ENCODE measurements at places on chromosomes 1 and 21. TPM values are rescaled to one million over a fixed set of nuclear protein-coding genes. Genes with fewer than 3 reads are reported as not detected.

SPRTN gene
- total RNA-seq = 15.7 TPM

PROK1 gene
- not detected for total RNA-seq

CD84 gene
- total RNA-seq = not detected

HSD3B1 gene
- total RNA-seq = not detected

TNFRSF9 gene
- not detected for total RNA-seq

DNA sequence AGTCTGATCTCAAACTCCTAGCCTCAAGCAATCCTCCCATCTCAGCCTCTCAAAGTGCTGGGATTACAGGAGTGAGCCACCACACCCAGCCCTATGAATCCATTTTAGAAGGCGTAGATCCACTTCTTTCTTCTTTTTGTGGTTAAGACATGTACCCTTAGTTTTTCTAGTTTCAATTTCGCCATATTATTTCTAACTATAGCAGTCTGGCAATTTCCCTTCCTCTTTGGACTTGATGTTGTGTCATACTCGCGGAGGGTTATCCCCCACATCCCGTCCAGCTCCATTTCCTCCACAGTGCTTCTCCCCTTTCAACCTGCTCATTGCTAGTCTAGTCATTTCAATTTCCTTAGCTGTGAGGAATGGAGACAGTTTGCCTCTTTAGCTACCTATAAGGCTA lies 5.2 kb upstream of the LRRC8D start:
- H3K27ac ChIP-seq = no peak overlapping the region
- H3K4me3 ChIP-seq = no peak overlapping the region
- no peaks in the 10 kb centered on the region for H3K36me3 ChIP-seq

DNA sequence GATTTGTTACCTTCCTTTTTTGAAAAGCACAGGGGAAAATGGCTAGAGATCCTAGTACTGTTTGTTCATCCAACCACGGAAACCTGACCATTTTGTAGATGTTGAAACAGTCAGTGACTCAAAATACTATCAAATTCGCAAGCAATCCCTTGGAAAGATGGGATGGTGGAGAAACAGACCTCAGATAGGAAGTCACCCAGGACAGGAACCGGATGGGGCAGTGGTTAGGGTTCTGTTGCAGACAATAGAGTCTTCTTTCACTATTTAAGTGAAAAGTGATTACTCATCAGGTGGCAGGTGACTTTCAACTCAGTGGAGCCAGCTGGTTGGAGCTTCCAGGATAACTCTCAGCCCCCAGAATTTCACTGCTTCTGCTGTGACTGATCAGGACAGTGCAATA lies 17.0 kb downstream of the LHX4 start:
- no peak overlapping the region for H3K4me3 ChIP-seq
- H3K27me3 ChIP-seq = no peaks in the 10 kb centered on the region
- no peak for DNase-seq
- peaks cover 33% of the 10 kb centered on the region for H3K4me1 ChIP-seq
- no peak overlapping the region for H3K27ac ChIP-seq

GRCh38 chr1:118486199-118486598 lies 301.2 kb upstream of the SPAG17 start:
- H3K4me1 ChIP-seq = peaks cover 42% of the 10 kb centered on the region
- H3K27me3 ChIP-seq = no peaks in the 10 kb centered on the region
- no peak overlapping the region for H3K4me3 ChIP-seq
- H3K36me3 ChIP-seq = no peaks in the 10 kb centered on the region
- peak; percentile 11 for DNase-seq

- no peaks in the 10 kb centered on the region for H3K36me3 ChIP-seq
- no peak overlapping the region for H3K27ac ChIP-seq
These were observed 25.2 kb downstream of the HTR6 start for GRCh38 chr1:19689856-19690255.

DNA sequence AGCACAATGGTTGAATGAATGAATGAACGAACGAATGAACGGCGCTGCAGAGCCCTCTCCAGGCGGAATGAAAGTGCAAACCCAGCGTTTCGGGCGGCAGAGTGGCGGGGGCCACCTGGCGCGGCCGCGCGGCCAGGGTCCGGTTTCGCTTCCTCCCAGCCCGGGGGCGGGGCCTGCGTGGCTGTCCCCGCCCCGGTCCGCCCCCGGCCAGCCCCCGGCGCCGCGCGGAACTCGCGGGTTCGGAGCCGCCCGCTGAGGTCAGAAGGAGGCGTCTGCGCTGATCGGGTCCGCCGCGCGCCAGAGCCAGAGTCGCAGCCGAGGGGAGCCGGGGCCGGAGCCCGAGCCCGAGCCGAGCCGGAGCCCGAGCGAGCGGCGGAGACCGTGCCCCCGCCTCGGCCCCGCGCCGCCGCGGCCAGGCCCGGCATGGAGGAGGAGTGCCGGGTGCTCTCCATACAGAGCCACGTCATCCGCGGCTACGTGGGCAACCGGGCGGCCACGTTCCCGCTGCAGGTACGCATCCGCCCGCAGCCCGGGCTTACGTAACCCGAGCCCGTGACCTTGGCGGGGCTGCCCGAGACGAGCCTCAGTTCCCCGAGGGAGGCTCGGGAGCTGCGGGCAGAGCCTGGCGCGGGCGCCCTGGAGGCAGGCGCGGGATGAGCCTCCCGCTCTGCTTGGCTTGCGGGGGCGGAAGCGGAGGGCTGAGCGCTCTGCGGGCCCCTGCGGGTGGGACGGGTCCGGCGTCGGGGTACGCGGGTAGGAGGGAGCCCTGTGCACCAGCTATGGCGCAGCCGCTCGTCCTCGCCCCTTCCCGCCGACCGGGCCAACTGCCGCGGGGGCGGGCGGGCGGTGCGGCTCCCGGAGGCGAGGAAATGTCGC lies at the start of gene PDXK:
Gene PDXK (plus strand): TSS at position 258 of the 876 bp plus-strand sequence. CDS start 166 bp downstream, at position 424.
- H3K27ac ChIP-seq = no peak within 1 kb of the TSS
- H3K4me3 ChIP-seq = peak within 1 kb of the TSS; percentile 86
- no peaks in the 10 kb centered on the region for H3K36me3 ChIP-seq

DNA sequence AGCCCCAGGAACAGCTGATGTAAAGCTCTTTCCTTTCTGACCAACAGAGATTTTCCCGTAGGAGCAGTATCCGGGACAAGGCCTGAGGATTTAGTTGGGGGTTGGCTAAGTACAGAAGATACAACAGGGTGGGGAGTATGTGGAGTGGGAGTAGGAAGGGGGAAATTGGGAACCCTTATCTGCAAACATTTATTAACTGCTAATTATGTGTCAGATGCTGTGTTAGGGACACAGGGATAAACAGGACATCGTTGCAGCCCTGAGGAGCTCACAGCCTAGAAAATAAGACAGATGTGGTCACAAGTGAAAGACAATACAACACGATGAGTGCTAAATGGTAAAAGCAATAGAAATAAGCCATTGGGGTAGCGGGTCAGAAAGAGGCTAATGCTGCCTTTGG lies 12.0 kb downstream of the CD84 start:
- DNase-seq = no peak
- H3K4me1 ChIP-seq = no peaks in the 10 kb centered on the region
- no peak overlapping the region for H3K27ac ChIP-seq
- no peaks in the 10 kb centered on the region for H3K27me3 ChIP-seq
- no peak overlapping the region for H3K4me3 ChIP-seq
